ENCODE measurements at places on chromosomes 5 and 9. TPM values are rescaled to one million over a fixed set of nuclear protein-coding genes. Genes with fewer than 3 reads are reported as not detected.
A peak's percentile ranks its signal among the peaks of the same experiment; 100 is the strongest.

DNA sequence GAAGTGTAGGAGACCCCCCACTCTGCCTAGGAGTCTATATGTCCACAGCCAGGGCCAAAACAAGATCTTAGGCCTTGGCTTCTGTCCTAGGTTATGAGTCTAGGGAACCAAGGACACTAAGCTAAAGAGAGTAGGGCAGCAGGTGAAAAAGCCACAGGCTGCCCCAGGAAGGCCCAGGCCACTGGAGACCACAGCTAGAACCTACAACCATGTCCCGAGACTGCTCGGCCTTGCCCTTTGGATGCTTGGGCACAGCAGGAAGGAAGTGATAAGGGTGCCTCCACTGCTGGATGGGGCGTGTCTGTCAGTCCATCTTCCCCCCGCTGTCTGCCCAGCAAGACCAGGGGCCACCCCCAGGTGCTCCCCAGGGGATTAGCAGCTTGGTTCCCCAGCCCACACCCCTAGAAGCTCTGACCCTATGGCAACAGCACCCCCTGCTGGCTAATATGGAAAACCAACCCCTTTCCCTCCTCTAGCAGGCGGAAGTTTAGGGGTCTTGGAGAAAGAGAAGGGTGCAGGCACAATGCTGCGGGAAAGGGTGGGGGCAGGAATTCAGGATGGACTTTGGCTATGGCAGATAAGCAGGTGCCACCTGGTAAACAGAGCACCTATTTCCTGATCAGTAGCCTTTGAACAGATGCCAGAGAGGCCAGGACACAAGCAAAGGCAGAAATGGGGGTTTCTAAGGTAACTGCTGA, 10.5 kb upstream of the IRF1 start:
- DNase-seq: peak; percentile 74

Gene CMBL
- total RNA-seq: 9.3 TPM

DNA sequence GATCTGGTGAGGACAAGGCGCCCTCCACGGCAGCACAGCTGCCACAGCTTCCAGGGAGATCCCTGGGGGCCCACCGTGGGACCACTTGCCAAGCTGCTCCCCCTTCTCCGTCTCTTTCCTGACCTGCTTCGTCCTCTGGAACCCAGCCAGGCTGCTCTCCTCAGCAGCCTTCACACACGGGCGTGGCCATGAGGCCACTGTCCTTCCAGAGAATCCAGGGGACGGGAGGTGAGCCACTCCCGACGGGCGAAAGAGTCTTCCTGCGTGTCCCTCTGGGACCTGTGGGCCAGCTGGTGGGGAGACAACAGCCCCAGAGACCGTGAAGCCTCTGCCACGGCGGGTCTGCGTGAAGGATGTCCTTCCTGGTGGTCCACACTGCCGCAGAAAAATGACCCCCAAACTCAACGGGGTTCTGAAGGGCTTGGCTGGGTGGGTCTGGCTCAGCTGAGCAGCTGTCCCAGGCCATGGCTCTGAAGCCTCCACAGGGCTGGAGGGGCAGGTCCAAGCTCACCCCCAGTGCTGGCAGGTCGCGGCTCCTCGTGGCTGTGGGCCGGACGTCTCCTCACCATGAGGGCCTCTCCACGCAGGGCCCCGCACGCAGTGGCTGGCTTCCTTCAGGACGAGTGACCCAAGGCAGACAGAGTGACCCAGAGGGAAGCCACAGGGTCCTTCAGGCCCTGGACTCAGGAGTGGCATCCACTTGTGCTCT, 47.4 kb upstream of the NKD2 start:
- DNase-seq: no peak

DNA sequence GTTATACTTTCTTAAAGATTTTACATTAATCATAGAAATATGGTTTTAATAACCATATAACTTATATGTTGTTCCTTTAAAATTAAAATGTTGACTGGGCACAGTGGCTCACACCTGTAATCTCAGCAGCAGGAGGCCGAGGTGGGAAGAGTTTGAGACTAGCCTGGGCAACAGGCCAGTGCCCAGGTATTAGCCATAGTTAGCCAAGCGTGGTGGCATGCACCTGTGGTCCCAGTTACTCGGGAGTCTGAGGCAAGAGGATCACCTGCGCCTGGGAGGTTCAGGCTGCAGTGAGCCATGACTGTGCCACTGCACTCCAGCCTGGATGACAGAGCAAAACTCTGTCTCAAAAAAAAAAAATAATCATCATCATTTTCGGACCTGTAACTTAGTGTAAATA, 133.5 kb downstream of the DTWD2 start:
- DNase-seq: no peak

DNA sequence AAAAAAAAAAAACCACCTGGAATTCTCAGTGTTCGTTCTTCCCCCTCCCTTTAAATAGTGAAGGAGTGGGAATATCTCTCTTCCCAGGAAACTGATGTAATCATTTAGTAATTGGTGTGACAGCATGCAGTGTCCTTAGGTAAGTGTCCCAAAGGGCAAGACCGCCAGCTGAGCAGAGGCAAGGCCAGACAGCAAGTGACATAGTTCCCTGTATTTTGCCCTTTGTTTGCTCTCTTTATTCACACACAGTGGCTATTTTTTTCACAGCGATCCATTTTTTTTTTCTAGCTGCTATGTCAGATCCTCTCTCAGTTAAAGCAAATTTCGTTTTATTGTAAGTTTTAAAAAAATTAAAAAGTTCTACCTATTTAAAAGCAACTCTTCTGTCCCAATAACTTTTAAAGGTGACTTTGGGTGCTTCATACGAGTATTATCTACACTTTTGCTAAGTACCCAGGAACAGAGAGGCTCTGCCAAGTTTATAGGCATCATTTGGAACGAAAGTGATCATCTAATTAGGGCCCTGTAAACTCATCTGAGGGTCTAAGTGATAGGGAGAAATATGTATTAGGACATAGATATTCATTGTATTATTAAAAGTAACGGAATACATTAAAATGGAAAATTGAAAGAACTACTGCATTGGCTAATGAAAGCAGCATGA, 98.2 kb upstream of the ALDH1A1 start:
- no peak for DNase-seq

DNA sequence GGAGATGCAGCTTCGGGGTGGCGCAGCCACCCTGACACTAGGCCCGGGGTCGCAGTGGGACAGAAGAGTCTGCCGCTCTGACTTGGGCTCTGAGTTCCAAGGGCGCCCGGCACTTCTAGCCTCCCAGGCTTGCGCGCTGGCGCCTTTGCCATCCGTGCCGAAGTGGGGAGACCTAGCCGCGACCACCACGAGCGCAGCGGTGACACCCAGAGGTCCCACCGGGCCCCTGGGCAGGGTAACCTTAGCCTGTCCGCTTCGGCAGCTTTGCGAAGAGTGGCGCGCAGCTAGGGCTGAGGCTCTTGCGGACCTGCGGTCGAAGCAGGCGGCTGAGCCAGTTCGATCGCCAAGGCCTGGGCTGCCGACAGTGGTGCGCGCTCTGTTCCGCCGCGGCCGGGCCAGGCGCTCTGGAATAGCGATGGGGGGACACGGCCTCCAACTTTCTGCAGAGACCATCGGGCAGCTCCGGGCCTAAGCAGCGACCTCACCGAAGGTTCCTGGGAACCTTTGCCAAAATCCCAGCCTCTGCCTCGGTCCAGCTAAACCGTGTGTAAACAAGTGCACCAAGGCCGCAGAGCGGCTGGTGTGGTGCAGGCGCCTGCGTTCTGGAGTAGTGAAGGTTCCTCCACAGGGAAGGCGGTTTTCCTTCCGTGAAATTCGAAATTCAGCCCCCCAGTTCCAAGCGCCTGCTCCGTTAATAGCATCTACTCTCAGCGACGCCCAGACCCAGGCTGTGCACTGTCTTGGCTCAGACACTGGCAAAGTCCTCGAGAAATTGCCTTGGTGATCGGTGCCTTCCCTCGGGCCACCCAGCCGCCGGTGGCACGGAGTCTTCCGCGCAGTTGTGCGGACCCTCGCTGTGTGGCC, 7.4 kb downstream of the TLX3 start:
- no peak for DNase-seq

GRCh38 chr5:82225525-82226172, 52.5 kb downstream of the RPS23 start:
- peak; percentile 62 for DNase-seq

Gene NOXA1
- total RNA-seq: 1.7 TPM

Gene PCDHA11
- 0.10 TPM for total RNA-seq
